ENCODE measurements at places on chromosomes 1 and 21.

DNA sequence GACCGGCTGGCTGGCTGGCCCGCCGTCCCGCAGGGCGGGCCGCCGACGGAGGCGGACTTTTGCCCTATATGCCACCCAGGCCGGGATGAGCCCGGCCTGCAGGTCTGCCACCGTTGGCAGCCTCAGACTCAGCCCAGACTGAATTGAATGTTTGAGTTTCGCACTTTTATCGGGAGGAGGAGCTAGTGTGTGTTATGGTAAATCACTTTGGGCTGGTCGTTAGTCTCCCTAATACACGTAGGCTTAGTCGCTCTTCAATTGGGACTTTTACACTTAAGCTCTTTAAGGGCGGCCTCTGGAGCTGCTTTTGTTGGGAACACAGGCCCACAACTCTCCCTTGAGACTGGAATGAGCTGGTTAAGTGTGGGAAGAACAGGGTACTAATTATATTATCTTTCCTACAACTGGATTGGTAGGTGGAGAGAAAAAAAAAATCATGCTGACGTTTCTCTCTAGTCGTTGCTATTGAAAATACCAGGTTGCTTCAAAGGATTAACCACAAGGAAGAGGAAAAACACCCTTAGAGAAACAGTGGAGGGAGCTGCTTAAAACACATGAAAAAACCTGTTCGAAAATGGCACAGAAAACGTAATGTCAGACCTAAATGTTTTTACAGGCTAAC, 1.4 kb upstream of the IRF2BP2 start:
- DNase-seq = no peak

GRCh38 chr1:201714542-201715329, 114.2 kb upstream of the IPO9 start:
- DNase-seq = no peak

DNA sequence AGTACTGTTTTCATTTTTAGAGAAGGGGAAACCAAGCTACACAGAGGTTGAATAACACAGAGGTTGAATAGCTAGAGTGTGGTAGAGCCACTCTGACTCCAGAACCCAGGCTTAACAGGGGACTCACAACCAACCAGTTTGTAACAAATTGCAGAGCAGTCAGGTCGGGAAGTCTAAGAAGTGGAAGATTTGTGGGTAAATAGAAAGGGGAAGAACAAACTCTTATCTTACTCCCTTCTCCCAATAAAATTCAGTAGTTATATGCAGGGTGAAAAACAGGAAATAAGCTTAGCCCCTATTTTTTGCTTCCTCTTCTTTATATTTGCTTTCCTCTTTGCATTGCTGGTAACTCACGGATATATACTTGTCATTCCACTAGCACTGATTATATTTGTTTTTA, 23.2 kb downstream of the CDC42 start:
- no peak for DNase-seq

GRCh38 chr1:198678901-198679329, 40.1 kb downstream of the PTPRC start:
- no peak for DNase-seq

- no peak for DNase-seq
Observed at GRCh38 chr1:198519639-198520501, 20.6 kb downstream of the ATP6V1G3 start.

DNA sequence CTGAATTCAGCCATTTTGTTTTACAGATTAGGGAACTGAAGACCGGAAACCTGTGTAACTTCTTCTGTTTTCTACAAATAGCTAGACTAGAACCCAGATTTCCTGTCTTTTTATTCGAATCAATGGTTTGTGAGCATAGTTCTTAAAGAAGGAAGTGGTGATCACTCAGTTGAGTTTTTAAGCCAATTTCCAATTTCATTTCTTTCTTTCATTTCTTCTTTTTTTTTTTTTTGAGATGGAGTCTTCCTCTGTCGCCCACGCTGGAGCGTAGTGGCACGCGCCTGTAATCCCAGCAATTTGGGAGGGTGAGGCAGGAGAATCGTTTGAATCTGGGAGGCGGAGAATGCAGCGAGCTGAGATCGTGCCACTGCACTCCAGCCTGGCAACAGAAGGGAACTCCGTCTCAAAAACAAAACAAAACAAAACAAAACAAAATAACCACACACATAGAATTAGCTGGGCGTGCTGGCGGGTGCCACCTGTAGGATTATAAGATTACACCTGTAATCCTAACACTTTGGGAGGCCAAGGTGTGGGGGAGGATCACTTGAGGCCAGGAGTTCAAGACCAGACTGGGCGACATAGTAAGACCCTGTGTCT, 3.0 kb upstream of the MDM4 start:
- DNase-seq = no peak

GRCh38 chr1:192740214-192740613, 68.6 kb upstream of the RGS2 start:
- no peak for DNase-seq

GRCh38 chr1:246317332-246318035, 189.6 kb downstream of the SMYD3 start:
- no peak for DNase-seq

DNA sequence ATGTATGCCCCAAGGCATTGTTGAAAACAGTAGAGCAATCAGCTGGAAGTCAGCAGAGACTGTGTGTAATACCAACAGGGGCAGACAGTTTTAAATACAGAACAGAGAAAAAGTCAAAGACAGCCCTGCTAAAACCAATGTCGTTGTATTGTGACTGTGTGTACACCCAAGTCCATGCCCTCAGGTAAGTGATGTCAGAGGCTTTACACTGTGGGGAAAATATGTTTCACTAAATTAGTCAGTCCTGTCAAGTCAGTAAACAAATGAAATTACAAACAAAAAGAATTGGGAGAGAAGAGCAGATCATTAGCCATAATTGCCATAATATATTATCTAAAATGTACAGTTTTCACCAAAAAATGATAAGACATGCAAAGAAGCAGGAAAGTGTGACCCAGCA, 2.4 kb upstream of the CYP2J2 start:
- no peak for DNase-seq

DNA sequence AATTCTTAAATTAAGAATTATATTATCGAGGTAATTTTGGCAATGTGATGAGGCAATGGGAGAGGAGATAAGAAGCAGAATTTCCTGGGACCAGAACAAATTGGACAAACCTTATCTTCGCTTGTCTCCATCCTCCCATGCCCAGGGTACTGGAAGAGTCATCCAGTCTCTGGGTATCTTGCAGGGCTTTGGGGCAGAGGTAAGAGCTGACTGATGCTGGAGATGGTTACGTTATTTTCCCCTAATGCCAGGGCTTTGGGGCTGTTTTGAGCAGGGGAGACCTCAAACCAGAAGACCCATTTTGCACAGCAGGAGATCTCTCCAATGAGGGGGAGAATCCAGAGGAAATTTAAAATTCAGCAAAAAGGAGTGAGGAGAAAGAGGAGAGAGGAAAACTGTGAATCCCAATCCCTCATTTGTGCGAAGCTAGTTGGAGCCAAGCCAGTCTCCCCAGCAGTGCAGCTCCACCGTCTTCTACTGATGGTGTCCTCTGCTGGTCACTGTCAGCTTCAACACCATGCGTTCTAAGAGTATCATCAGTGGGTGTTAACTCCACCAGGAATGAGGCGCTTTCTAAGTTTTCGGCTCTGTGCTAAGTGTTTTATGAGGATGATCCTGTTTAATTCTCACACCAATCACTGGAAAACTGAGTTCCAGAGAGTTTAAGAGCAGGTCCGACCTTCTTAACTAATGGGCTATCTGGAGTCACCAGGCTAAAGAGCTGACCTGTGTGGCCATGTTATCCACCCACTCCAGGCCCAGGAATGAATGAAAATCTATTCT, 86.8 kb upstream of the CD34 start:
- no peak for DNase-seq

DNA sequence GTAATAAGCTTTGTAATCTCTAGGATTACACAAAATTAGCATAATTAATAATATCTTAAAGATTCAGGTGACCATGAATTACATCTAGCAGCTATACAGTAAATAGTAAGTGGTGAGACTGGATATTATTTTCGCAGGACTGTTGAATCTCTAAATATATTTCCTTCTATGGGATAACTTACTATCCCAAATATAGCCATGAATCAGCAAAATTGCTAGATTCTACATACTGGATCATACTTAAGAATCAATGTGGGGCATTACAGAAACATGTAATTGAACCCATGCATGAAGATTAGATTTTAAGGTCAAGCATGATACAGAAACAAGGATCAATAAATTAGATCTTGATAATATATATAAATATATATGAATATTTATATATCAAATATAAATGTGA, 1203.4 kb downstream of the BRINP3 start:
- no peak for DNase-seq

DNA sequence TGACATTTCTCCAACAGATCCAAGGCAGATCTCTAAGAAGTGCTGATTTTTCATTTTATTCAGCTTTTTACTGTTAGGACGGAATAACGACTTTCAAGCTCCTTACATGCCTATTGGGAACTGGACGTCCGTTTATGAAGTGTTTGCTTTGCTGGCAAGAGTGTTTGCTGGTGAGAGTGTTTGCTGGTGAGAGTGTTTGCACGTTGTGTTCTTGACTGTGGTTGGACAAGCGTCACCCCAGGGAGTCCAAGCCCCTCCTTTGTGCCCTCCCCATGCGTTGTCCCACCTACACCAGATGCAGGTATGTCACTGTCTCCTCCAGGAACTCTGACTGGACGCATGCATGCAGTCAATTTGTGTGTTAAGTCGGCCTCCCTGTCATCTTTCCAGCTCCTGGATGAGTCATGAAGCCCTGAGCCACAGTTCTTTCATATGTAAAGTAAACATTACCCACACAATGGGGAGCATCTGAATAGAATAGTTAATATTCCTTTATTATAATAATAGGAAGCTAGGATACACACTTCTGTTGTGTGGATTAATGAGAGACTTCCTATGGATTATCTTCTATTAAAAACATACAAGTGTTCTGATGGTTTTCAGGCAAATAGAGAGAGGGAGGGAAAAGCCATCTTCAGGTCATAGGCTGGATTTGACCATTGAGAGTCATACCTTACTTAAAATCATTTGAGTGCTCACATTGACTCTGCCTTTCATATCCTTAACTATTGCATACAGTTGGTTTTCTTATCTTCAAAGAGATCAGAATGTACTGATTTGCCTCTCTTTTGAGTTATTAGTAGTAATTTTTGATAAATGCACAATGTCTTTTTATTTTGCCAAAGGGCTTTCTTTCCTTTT, 119.2 kb downstream of the GALNT2 start:
- no peak for DNase-seq

- DNase-seq = no peak
Observed at GRCh38 chr1:229318056-229318455, 24.8 kb downstream of the CCSAP start.

- no peak for DNase-seq
Observed at GRCh38 chr1:163227126-163227525, 24.4 kb upstream of the RGS5 start.

DNA sequence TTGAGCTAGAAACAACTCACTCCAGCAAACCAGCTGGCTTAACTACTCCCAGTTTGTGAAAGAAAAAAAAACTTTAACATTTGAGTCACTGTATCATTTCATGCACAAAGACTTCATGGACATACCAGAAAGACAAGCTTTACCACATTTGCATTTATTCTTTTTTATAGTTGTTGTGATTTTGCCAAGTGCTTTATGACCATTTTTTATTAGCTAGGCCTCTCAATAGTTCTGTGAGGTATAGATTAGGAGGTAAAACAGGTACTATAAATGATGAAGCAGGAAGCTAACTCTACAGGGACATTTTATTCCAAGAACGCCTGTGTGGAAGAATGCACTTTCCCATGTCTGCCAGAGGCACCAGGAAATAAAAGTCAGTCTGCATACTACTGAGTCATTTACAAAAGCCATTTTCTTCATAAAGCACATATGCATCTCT, 8.2 kb upstream of the DENND1B start:
- DNase-seq = no peak

All from stimulated activated CD8-positive, alpha-beta memory T cell treated with anti-CD3 and anti-CD28 coated beads, Interleukin-15, amount 100 ng/mL, for 48 hours (primary cell).